ENCODE measurements at places on chromosomes 13 and 19.
A peak's percentile ranks its signal among the peaks of the same experiment; 100 is the strongest.

DNA sequence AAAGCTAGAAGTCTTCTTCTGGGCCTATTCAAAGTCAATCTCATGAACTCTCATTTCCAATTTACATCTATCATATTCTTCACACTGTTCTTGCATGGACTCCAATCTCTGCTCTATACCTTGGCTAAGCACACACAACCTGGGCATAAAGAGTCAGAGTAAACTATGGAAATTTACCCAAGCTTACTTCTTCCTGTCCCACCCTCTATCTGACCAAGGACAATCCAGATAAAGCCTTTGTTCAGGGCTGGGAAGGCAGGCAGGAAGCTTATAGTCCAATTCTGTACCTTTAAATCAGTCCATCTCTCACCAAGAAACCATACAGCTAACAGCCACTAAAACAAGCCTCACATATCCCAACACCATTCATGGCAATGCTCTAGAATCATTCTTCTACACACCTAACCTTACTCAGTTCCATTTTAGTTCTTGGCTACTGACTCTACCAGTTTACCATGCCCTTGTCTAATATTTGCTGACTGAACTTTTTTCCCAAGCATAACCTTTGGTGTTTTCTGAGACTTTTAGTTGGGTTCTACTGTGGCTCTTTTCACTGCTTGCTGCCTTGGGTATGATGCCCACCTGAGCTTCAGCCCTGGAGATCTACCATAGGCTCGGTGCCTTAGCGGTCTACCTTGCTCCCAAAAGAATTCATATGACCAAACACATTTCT, 38.9 kb downstream of the N4BP2L2 start:
- H3K4me1 ChIP-seq, result no peaks in the 10 kb centered on the region
- H3K4me3 ChIP-seq, result no peak overlapping the region
- no peak for DNase-seq
- H3K36me3 ChIP-seq, result no peaks in the 10 kb centered on the region
- H3K27ac ChIP-seq, result no peak overlapping the region

DNA sequence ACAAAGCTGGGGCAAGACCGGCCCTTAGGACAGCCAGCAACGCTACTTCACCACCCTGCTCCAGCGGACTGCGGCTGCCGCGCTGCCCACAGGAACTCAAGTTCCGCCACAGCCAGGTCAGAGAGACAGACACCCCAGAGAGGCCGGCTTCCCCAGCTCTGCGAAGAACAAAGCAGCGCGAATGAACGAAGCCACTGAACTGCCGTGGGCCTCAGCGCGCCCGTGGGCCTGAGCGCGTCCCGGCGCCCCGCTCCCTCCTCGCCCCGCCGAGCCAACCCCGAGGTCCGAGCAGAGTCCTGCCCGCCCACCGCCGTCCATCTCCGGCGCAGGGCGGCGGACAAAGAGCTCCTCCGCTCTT, 158.4 kb downstream of the RNF17 start:
- DNase-seq, result no peak
- peak overlapping the region; percentile 85 for H3K27ac ChIP-seq
- peak overlapping the region; percentile 97 for H3K4me3 ChIP-seq

DNA sequence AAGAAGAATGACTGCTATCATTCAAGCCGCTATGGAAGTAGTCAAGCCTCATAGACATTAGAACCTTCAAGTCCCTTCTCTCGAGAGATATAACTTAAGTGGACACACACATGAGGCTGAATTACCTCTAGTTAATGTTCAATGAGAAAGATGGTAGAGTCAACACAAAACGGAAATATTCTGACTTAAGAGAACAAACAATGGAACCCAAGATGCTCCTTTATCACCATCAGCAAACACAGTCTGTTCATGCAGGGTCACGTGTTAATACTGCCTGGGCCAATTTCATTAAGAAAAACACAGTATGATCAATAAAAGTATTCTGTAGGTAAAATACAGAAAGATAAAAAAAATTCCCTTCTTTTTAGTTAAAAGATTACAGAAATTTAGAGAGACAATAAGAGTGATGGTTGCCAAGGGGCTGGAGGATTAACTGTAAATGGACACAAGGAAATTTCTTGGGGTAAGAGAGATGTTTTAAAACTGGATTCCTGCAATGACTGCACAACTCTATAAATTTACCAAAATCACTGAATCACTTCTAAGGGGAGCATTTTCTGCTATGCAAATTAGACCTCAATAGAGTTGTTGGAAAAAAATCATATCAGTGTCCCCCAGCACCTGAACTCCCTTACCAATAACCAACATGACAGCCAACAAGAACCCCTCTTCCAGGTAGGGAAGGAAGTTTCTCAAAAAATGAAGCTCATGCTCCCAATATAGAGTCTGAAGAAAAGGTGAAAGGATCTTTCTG, 256.6 kb downstream of the ABCC4 start:
- DNase-seq, result no peak
- no peak overlapping the region for H3K4me3 ChIP-seq
- H3K36me3 ChIP-seq, result no peaks in the 10 kb centered on the region
- H3K4me1 ChIP-seq, result no peaks in the 10 kb centered on the region
- no peak overlapping the region for H3K27ac ChIP-seq

DNA sequence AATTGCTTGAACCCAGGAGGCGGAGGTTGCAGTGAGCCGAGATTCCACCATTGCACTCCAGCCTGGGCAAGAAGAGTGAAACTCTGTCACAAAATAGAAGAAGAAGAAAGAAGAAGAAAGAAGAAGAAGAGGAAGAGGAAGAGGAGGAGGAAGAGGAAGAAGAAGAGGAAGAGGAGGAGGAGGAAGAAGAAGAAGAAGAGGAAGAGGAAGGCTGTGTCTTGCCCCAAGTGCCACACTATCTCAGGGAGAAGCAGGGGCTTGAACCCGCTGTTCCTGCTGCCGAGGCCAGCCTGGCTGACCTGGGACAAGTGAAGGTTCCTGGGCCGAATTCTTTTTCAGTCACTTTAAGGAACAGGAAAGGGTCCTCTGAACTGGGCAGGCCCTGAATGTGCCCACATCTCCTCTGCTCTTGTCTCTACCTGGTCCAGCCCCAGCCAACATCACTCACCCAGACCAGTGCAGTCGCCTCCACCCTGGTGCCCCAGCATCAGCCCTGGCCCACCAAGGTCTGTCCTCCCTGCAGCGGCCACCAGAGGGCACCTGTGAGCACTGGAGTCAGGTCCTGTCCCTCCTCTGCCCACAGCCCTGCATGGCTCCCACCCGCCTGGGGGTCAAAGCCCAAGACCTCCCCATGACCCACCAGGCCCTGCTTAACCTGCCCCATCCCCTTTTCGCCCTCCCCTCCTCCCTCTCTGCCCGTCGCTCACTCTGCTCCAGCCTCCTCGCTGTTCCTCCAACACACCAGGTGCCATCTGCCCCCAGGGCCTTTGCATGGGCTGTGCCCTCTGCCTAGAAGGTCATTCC, 20.0 kb downstream of the TICAM1 start:
- no peak overlapping the region for H3K27ac ChIP-seq
- no peaks in the 10 kb centered on the region for H3K27me3 ChIP-seq
- no peaks in the 10 kb centered on the region for H3K4me1 ChIP-seq

- H3K27ac ChIP-seq, result no peak overlapping the region
- peak; percentile 27 for DNase-seq
- H3K4me1 ChIP-seq, result no peaks in the 10 kb centered on the region
- H3K27me3 ChIP-seq, result no peaks in the 10 kb centered on the region
Observed at GRCh38 chr13:51523082-51523518, 61.2 kb upstream of the WDFY2 start.

DNA sequence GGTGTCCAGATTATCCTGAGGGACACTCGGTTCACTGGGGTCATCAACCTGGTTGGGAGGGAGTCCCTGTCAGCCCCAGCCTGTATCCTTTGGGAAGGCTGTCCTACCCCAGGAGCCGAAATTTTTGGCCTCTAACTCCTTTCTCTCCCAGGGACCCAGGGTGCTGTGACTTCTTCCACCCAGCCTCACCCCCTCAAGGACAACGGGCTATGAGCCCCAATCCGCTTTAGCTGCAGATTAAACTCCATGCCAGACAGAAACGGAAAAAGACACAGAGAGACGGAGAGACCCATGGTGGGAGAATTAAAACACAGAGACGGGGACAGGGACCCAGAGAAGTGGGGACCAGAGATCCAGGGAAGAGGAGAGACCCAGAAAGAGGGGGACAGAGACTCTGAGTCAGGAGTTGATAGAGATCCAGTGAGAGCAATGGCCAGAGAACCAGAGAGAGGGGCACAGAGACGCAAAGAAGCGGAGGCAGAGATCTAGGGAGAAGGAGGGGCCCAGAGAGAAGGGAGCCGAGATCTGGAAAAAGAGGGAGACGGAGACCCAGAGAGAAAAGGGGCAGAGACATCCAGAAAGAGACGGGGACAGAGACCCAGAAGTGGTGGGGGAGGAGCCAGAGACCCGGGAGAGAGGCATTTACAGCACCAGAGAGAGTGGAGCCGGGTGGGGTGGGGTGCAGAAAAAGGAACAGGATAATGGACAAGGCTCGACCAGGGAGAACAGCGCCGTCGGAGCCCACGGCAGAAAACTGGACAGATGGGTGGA, 703 bp downstream of the SLC17A7 start:
- H3K27ac ChIP-seq, result no peak overlapping the region
- no peaks in the 10 kb centered on the region for H3K27me3 ChIP-seq
- no peak for DNase-seq
- H3K36me3 ChIP-seq, result no peaks in the 10 kb centered on the region

- no peak overlapping the region for H3K27ac ChIP-seq
- no peaks in the 10 kb centered on the region for H3K4me1 ChIP-seq
- H3K27me3 ChIP-seq, result no peaks in the 10 kb centered on the region
Observed at GRCh38 chr19:18933297-18933696, 7.7 kb downstream of the HOMER3 start.

GRCh38 chr13:73261739-73262216, 203.0 kb downstream of the KLF5 start:
- H3K27ac ChIP-seq, result no peak overlapping the region
- no peaks in the 10 kb centered on the region for H3K4me1 ChIP-seq
- H3K36me3 ChIP-seq, result no peaks in the 10 kb centered on the region

DNA sequence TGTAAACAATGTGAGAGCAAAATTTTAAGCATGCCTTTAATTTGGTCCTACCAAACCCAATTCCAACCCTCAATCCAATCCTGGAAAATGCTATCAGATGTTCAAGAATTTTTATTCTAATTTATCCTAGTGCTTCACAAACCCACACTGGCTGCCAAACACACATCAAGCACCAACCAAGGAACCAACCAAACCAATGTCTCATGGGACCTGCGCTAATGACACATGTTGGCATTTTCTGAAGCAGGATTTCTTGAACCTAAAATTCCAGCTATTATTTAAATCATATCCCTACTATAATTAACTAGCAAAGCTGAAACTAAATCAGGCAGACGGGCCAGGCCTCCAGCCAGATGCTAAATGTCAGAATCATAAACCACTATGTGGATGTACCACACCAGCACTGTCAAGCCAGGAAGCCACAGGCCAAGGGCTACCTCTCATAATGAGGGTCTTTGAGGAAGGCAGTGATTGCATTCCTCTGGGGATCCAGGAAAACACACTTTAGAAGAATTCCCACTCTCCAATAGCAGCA, 5.8 kb downstream of the LATS2 start:
- DNase-seq, result no peak
- no peaks in the 10 kb centered on the region for H3K36me3 ChIP-seq
- peaks cover 6% of the 10 kb centered on the region for H3K4me1 ChIP-seq

DNA sequence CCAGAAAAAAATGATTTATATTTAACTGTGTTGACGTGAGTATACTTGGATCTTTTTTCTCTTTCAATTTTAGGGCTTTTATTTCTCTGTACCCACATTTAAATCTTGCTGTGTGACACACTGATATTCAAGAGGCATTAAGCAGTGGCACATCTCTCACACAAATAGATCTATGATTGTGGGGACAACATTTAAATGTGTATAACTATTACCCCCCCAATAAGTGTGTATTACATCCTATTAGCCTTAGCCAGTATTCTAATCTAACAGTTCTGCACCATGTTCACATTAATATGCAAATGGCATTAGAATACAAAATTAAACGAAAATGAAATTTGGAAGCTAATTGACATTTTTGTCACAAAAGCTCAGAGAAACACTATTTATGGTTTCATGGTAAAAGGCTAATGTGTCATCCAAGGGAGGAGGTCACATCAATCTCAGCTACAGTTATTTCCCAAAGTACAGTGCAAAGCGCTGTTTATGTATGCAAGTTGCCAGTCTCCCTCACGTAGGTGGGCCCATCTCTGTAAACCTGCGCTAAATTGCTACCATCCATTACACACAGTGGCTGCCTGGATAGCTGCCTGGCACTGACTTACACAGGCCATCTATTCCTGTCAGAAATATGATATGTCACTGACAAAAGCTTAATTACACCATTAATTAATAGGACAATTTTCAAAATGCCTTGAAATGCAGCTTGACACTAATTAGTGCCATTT, 984.7 kb upstream of the PCDH9 start:
- H3K4me1 ChIP-seq, result no peaks in the 10 kb centered on the region
- H3K27me3 ChIP-seq, result no peaks in the 10 kb centered on the region
- no peaks in the 10 kb centered on the region for H3K36me3 ChIP-seq

- no peaks in the 10 kb centered on the region for H3K36me3 ChIP-seq
- H3K27ac ChIP-seq, result no peak overlapping the region
Observed at GRCh38 chr19:41161903-41162302, 31.1 kb upstream of the CYP2S1 start.

DNA sequence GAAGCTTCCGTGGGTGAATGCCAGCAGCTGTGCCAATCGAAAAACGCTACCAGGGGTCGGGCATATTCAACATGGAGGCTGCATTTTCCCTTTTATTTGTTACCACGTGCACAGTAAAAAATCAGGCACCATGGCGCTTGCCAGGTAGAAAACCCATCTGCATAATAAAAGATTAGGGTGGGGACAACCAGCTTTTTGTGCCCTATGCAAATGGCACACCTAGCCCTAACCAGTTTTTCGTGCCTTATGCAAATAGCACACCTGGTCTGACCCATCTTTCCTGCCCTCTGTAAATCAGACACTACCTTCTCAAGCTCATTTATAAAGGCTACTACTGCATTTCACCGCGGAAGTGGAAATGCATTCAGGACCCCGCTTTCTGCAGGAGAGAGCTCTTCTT, 62.1 kb upstream of the FREM2 start:
- H3K36me3 ChIP-seq, result no peaks in the 10 kb centered on the region
- H3K4me3 ChIP-seq, result no peak overlapping the region
- H3K27me3 ChIP-seq, result no peaks in the 10 kb centered on the region
- no peak overlapping the region for H3K27ac ChIP-seq

DNA sequence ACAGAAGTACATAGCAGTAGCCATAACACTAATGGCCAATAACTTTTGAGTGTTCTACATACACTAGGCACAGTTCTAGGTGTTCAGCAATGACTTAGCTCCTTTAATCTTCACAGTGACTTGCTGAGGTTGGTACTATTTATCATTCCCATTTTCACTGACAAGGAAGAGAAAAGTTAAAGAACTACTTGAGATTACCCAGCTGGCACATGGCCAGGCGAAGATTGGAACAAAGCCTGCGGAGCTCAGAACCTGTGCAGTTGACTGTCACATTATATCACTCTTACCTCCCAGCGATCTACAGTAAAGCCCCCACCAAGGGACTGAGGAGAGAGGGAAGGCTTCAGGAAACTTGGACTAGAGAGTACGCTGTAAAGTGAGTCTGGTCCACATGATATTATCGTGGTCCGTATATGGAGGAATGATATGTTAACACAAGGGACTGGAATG, 42.4 kb upstream of the WDFY2 start:
- no peak for DNase-seq
- no peaks in the 10 kb centered on the region for H3K36me3 ChIP-seq
- no peak overlapping the region for H3K4me3 ChIP-seq
- H3K27ac ChIP-seq, result no peak overlapping the region
- no peaks in the 10 kb centered on the region for H3K4me1 ChIP-seq
